Right cardiac atrium (tissue), 5 donors: ENCODE measurements at places on chromosomes 1 and 21.

DNA sequence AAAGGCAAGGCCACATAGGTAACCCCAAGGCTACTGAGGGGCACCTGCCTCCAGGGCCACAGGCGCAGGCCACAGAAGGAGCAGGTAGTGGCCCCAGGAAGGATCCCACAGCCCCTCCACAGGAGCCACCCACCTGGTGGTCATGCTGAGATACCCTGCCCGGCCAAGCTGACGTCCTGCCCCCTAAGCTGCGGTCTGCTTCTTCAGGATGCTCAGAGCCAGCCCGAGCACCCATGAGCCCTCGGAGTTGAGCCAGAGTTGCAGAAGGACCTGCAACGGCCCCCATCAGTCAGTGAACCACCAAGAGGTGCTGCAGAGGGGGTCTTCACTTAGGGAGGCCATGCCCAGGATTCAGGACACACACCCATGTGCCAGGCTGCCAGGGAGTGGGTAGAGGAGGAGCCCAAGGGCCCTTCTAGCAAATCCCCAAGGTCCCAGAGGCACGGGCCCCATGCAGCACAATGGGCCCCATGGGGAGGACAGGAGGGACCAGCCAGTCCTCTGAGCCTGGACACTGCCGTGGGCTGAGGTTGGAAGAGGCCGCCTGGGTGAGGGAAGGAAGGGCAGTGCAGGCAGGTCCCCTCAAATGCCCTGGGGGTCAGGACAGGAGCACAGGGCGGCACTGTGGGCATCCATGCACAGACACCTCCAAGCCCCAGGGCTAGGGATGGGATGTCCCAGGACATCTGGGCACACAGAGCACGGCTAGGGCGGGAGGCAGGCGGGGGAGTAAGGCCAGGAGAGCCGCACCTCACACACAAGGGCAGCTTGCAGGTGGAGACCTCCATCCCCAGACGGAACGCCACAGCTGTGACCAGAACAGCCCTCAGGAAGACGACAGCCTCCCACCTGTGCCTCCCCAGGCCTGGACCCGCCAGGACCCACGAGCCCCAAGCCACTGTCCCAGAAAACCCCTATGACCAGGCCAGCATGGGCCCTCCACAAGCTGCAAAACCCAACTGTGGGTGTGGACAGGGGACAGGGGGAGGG lies 20.5 kb downstream of the WNT9A start:
- peak; percentile 38 for DNase-seq

DNA sequence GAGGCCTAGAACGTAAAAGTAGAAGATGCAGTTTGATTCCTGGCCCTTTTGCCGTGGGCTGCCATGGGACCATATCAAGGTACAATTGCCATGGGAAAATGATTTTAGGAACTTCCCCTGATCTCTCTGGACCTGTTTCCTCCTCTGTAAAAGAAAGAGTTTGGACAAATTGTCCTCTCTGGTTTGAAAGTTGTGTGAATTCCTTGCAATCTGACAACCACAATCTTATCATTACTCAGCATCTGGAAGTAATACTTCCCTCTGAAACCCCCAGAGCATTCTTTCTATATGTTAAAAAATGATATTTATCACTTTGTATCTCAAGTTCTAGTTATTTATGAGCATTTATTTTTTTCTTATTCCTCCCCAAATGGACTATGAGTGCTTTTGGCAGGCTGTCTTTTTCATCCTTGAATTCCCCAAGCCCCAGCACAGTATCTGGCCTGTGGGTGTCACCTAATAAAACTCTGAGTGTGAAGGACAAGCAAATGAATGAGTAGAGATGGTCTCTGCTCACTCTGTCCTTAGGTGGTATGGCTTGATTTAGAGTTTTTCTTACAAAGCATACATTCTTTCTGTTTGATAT lies 181.1 kb downstream of the DYRK1A start:
- DNase-seq = no peak

DNA sequence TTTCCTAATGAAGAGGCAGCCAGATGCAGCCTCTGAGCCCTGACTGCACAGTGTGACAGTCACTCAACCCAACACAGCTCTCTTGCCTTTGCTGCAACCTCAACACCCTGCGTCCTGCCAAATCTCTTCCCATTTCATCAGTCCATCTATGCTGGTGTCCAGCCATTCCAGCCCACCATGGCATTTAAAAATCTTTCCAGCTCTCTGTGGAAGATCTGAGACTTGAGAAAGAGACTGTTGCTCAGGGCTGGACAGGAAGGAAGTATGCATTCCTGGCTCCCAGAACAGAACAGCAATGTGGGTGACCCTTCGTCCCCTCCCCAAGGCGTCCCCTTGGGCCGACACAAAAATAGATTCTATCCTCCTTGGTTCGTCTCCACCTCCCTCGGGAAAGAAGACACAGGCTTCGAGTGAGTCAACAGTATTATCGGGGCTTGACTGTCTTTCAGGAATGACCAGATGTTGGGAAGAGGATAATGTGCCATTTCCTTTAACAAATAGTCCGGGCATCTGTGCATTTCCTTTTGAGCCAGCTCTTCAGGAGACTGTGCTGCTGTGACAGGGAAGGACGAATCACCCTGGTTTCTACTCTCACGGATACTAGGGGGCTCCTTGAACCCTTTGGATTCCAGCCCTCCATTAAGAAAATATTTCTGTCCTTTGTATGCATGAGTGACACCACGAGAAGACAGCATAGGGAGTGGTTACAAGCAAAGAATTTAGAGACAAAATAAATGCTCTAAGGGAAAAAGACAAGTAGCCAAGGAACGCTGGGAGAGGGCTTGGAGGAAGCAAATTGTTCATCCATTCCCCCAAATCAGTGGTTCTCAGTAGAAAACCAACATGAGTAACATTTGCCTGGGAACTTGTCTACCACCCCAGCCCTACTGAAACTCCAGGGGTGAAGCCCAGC lies 111.4 kb upstream of the CDC42BPA start:
- no peak for DNase-seq

- no peak for DNase-seq
These were observed 92.3 kb upstream of the IVNS1ABP start for GRCh38 chr1:185409345-185409744.

- DNase-seq = no peak
These were observed 7.7 kb downstream of the AMIGO1 start for GRCh38 chr1:109501644-109502363.

DNA sequence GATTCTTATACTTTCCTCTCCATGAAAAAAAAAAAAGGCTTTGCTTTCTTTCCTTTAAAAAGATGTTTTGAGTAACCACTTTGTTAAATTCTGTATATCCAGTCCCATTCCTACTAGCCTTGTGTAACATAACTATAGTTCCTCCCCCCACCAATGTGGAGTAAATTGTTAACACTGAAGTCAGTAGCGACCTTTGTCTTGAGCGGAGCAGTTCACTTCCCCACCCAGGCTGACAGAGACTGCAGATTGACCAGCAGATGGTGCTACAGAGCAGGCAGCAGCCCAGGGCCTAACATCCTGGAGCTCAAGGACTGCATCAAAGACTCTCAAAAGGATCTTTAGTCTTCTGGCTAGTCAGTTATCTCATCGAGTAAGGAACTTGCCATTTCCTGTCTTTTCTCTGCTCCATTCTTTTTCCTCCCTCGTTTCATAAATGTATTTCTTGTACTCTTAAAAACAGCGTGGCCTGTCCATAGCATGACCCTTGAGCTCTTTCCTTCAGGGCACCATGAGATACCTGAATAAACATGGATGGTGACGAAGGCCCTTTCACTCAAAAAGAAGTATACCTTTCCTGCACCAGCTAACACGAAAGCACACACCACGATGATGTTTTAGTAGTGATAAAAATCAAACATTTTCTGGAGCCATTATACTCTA lies 503.5 kb upstream of the PKN2 start:
- DNase-seq = peak; percentile 60

- DNase-seq = no peak
These were observed 1.6 kb downstream of the ZNF648 start for GRCh38 chr1:182059936-182060335.

DNA sequence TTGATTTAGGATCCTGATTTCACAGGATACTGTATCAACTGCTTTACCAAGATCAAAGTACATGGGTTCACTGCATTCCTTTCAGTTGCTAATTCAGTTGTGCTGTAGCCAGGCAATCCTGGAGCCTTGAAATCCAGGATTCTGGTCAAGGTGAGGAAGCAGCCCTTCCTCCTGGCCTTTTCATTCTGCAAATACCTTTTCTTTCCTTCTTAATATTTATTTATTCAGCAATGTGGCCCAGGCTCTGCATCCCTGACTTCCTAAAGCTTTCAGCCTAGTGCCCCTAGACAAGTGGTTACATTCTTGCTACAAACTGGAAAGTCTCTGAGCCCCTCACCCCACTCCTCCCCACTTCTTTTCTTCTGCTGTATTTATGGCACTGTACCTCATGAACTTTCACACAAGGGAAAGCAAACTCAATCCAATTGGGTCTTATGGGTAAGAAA lies 16.2 kb downstream of the LRRC8D start:
- DNase-seq = no peak

- DNase-seq = no peak
These were observed 14.6 kb downstream of the PTPRF start for GRCh38 chr1:43545339-43545694.

- DNase-seq = no peak
These were observed 8.5 kb downstream of the CAMK2N1 start for GRCh38 chr1:20477348-20478056.

GRCh38 chr1:65813956-65814355 lies 21.3 kb downstream of the PDE4B start:
- no peak for DNase-seq

- DNase-seq = peak; percentile 59
These were observed 4.4 kb upstream of the BARHL2 start for GRCh38 chr1:90721210-90722194.

GRCh38 chr1:151024540-151025146 lies 11.7 kb upstream of the BNIPL start:
- DNase-seq = peak; percentile 83

DNA sequence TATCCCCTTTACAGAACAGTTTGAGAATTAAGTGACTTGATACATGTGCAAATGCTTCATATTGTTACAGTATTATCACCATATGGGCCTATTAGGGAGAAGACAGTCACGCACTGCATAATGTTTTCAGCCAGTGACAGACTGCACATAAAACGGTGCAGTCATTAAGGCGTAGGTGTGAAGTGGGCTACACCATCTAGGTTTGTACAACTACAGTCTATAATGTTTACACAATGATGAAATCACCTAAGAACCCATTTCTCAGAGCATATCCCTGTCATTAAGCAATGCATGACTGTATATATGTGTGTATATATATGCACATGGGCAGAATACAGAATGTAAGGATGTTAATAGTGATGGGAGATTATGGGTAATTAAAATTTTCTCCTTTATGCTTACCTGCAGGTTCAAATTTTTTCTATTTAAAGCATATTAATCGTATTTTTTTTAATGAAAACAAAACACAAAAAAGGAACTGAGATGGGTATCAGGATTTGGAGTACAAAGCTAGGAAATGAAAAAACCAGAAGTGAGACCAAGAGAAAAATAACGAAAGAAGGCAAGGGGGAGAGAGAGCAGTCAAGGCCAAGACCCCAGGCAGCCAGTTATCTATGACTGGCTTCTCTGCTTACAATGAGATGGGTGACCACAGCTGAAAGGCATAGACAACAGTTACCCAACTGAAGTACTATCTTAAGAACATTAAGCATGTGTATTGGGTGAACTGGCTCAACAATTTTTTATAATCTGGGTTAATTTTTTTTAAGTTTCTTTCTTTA lies 122.9 kb upstream of the DAB1 start:
- no peak for DNase-seq

DNA sequence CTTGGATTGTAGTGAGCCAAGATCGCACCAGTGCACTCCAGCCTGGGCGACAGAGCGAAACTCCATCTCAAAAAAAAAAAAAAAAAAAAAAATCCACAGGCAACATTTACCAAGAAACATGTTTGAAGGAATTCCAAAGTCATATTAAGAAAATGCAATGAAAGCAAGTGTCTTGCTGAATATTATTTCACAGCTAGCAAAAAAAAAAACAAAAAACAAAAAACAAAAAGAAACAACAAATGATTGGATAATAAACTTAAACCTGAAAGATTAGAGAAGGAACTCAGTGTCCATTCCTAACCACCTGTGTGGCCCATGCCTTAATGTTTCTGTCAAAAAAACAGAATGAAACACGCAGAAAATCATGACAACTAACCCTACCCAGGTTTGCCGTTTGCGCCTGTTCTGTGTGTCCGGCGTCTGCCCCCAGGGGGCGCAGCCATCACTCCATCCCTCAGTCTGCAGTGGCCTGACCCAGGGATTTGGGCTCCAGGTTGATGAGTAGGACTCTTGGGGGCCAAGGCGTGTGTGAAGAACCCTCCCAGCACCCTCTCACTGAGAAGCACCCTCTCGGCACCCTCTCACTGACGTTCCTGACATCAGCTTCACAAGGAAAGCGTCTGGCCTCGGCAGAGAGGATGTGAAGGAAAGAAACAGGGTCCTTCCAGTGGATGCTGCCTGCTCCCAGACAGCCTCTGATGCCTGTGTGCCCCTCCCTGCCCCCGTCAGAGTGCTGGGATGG lies 19.2 kb upstream of the PTTG1IP start:
- peak; percentile 85 for DNase-seq

GRCh38 chr1:18142471-18142870 lies 34.9 kb downstream of the IGSF21 start:
- DNase-seq = no peak

GRCh38 chr1:155761736-155762405 lies 73.0 kb downstream of the DAP3 start:
- no peak for DNase-seq

DNA sequence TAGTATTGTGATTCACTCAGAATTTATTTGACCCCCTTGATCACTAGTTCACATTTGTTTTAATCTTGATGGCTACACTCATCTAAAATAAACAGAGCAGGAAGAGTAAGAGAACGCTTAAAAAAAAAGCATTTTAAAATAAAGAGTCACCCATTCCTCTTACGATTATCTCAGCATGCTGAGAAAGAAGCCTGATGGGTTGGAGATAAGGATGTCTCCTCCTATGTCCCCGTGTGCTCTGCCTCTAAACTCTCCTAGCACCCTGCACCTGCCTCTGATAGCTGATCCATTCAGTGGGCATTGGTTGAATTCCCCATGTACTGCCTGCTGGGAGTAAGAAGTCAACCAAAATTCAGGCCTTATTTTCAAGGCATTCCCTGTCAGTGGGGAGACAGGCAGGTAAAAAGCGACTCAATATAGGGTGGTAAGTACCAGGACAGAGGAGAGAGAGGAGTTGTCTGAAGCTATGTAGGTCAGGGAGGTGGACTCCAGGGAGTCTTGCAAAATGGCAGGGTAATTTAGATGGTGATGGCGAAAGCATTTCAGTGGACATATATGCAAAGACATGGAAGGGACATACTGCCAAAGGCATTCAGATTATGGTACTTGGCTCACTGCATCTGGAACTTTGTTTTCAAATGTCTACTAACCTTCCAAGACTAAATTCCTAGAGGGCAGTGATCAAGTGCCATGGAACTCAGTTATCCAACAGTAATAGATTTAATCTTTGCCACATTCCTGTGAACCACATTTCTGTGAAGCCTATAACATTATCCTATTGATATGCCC lies 18.4 kb downstream of the ELAVL4 start:
- DNase-seq = no peak

- peak; percentile 36 for DNase-seq
These were observed 71.0 kb downstream of the SIK1 start for GRCh38 chr21:43355925-43356289.

GRCh38 chr21:39022466-39022862 lies 160.8 kb downstream of the PSMG1 start:
- no peak for DNase-seq
